ENCODE measurements at places on chromosomes 16 and 17.
A peak's percentile ranks its signal among the peaks of the same experiment; 100 is the strongest.

DNA sequence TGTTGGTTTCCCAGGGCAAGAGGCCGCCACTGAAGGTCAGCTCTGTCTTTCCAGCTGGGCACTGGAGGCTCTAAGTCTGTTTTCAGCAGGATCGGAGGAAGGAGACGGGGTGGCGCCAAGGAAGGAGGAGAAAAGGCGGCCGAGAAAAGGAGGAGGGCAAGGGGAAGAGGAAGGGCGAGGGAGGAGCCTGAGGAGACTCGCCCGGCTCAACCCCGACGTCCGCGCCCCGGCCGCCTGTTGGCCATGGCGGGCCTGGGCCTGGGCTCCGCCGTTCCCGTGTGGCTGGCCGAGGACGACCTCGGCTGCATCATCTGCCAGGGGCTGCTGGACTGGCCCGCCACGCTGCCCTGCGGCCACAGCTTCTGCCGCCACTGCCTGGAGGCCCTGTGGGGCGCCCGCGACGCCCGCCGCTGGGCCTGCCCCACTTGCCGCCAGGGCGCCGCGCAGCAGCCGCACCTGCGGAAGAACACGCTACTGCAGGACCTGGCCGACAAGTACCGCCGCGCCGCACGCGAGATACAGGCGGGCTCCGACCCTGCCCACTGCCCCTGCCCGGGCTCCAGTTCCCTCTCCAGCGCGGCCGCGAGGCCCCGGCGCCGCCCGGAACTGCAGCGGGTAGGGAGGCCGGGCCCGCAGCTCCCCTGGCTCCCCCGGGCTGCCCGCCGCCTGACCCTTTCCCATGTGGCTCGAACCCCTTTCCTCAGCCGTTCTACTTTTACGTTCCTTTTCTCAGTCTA is at the start of gene RNF135:
Gene RNF135 (plus strand): TSS at position 209 of the 737 bp plus-strand sequence. CDS start 35 bp downstream, at position 244.
- peak; percentile 21 for DNase-seq

- no peak for DNase-seq
Observed at GRCh38 chr16:66131156-66131807, 235.2 kb upstream of the CDH5 start.

GRCh38 chr17:71987634-71988033 is 133.2 kb upstream of the SOX9 start:
- DNase-seq, result no peak

DNA sequence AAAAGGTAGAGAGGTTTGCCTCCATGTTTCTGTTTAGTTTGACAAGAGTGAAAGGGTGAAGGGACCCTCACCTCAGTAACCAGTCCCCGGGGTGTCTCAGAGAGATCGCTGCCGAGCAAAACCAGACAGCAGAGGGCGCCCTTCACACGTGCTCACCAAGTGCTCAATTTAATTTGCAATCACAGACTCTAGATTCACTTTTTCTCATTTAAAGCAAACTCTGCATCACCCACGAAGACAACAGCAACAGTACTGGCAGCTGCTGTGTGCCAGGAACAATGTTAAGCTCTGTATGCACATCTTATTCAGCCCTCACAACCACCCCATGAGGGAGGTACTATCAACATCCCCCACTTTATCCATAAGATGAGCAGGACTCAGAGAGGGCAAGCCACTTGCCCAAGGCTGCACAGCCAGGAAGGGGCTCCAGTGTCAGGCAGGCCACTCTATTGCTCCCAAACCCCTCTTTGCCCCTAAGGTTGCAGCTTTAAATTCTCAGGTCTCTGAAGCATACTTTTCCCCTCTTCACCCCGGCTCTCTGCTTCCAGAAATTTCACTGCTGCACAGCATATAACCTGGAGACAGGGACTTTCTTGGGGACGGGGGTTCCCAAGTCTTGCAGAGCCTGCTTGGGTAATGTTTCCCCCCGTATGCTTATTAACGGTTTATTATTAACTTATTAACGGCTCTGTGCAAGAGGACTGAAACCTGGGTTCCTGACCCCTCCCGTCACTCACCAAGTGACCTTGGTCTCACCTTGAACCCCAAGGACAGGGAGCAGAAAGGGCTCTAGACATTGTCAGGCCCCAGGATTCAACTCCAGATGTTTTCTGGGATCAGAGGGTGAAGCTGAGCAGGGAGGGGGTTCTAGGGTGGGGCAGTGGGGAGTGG is 70.9 kb downstream of the CNGB1 start:
- peak; percentile 54 for DNase-seq

- no peak for DNase-seq
Observed at GRCh38 chr16:52494621-52495020, 52.3 kb downstream of the TOX3 start.

GRCh38 chr16:51243936-51244436 is 92.9 kb upstream of the SALL1 start:
- no peak for DNase-seq

GRCh38 chr17:18848501-18848900 is 9.4 kb upstream of the PRPSAP2 start:
- DNase-seq, result no peak

DNA sequence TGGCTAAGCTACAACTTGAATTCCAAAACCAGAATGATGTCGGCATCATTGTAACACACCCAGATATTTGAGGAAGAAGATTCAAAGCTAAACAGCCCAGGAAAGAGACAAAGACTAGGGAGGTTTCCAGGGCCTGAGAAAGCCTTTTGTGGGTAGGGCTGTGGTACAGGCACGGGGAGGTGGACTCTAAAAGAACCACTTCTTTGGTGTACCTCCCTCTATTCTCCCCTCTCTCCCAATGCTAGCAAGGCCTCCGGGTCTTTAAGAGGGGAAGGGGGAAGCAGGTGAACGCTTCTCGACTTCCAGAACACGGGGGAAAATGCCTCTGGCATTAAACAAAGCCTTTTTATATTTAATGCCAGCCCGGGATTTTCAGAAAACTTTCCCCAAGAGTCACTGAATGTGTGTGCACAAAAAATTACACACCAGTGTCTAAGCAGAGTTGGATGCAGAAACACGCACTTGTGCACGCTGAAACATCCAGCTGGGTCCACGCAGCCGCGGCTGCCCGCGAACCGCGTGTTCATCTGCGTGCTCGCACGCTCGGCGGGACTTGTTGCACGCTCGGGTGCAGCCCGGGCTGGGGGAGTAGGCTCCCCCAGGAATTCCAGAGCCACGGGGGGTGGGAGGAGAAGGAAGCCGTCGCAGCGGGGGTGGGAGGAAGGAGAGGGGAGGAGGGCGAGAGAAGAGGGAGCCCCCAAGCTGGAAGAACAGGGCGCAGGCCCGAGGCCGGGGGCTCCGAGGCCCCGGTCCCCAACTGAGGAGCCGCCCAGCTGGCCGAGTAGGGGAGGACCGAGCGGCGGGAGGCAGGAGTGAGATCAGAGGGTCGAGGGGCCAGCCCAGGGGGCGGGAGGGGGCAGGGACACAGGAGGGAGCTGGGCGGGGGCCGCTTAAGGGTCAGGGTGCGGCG is 20.1 kb upstream of the ZNF423 start:
- DNase-seq, result no peak

DNA sequence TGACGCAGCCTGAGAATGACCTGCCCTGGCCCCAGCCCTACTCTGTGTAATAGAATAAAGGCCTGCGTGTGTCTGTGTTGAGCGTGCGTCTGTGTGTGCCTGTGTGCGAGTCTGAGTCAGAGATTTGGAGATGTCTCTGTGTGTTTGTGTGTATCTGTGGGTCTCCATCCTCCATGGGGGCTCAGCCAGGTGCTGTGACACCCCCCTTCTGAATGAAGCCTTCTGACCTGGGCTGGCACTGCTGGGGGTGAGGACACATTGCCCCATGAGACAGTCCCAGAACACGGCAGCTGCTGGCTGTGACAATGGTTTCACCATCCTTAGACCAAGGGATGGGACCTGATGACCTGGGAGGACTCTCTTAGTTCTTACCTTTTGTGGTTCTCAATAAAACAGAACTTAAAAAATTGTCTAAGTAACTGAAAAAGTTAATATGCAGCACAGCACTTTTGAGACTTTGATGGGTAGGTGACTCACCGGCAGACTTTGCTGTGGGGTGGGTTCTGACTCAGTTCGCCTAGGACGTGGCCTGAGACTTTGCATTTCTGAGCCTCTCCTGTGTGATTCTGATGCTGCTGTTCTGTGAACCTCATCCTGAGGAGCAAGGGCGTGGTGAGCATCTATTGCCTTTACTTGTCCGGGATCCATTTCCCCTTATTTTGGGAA is 5.7 kb downstream of the LAT start:
- peak; percentile 45 for DNase-seq

- DNase-seq, result no peak
Observed at GRCh38 chr17:56184650-56185049, 31.4 kb downstream of the ANKFN1 start.

DNA sequence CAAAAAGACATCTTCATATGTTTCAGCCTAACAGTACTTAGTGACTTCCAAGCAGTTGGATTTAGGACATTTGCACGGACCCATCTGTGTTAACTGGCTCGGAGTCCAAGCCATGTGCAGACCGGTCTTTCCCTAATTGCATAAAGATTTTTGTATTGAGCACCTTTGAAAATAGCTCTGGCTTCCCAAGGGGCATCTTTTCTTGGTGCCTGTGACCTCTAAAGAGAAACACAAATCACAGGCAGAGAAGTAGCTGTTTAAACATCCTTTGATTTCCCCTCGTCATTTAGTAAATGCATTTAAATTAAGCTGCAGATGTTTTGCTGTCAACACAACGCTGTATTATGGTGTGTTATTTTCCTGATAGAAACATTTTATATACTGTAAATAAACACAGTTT is 288.2 kb upstream of the SALL1 start:
- no peak for DNase-seq

DNA sequence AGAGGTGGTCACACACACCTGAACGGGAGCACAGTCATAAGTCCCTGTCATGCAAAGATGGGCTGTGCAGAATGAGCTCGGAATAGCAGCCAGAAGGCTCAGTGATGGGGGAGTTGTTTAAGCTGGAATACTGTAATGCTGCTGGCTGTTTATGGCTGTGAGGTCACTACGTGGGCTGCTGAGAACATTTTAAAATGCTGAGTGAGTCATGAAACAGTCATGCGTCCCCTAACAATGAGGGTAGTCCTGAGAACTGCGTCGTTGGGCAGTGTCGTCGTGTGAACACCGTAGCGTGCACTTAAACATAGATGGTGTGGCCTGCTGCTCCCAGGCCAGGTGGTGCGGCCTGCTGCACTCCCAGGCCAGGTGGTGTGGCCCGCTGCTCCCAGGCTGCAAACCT is 39.7 kb downstream of the TBCD start:
- no peak for DNase-seq

All from stimulated activated CD4-positive, alpha-beta T cell treated with anti-CD3 and anti-CD28 coated beads, Interleukin-12 subunit alpha, Interleukin-12 subunit beta, amount 100 ng/mL, for 24 hours (primary cell).